Stimulated activated CD4-positive, alpha-beta T cell treated with anti-CD3 and anti-CD28 coated beads, Interleukin-15, amount 100 ng/mL, for 1 hour (primary cell): ENCODE measurements at places on chromosomes 11 and 22.

DNA sequence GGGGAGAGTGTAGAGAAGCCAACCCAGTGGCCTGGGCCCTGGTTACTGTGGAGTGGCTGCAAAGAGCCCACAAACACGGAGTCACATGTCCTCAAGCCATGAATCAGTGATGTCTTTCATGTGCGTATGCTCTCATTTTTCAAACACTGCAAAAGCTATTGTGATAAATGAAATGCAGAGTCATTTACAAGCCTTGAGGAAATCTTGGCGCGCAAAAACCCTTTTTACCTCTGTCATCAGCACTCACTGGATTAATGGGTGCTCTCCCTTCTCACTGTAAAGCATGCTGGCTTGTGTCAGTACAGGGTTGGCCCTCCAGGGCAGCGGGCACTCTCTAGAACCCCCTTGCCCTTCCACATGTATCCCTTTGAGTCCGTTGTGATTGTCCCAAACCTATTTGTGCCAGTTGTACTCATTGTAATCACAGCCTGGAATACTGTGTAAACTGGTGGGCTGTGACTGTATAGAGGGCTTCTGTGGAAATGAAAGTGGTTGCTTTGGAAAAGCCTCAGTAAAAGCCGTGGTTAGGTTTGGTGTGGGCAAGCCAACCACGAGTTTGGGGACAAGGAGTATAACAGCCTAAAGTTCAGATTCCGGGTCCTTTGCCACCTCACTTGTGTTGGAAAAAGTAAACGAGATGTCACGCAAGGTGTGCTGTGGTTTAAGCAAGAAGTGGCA, 10.4 kb downstream of the GNAZ start:
- DNase-seq, result no peak

DNA sequence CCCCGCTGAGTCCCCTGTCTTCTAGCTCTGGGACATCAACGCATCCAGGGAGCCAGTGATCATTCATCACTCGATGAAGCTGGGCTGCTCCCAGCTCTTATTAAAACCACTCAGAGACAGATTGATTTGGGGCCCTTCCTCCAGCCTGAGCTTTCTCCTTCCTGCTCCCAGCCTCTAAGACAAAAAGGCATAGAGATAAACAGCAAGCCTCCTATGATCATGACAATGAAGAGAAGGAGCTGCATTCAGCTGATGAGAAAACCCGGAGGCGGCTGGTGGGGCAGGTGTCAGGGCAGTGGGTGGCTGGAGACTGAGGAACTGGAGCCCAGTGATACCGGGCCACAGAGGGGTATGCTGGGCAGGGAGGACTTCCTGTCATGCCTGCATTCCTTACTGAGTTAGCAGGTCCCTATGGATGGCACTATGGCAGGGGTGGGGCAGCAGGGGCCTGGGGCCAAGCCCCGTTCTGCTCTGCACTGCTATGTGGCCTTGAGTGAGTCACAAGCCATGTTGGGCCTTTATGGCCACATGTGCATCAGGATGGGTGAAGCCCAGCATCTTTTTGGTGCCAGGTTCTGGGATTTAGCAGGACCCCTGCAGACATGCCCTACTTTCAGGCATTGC, 20.2 kb downstream of the PVALB start:
- no peak for DNase-seq

- no peak for DNase-seq
Observed at GRCh38 chr22:42286205-42286604, 15.8 kb upstream of the TCF20 start.

DNA sequence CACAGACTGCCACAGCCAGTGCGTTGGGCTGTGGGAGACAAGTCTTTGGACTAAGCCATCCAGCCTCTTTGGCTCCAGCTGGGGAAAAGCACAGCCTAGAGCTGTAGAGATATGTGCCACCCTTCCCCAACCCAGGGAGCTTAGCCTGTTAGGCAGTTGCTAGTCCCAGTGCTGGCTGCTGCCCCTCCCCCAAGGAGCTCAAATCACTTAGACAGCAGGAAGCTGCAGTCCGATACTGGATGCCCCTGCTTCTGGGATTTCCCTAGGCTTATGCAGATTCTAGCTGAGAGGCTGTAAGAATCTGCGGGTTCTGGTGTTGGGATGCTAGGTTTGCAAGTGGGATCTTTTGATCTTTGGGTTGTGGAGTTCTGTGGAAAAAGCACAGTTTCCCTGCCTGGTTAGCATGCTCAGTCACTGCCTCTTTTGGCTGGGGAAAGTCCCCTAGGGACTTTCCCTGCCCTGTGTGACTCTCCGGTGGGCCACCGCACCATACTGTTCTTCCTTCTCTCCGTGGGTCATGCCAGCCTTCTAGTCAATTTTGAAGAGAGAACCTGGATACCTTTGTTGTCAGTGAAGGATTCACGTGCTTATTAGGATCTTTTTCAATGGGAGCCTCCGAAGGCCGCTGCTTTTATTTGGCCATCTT, 792.0 kb downstream of the KCNA4 start:
- no peak for DNase-seq

GRCh38 chr11:79441461-79441875, 638 bp upstream of the TENM4 start:
- no peak for DNase-seq

GRCh38 chr11:66639066-66639813, 737 bp downstream of the RBM4 start:
- DNase-seq, result no peak

GRCh38 chr11:11973361-11973800, 35.0 kb downstream of the DKK3 start:
- no peak for DNase-seq

DNA sequence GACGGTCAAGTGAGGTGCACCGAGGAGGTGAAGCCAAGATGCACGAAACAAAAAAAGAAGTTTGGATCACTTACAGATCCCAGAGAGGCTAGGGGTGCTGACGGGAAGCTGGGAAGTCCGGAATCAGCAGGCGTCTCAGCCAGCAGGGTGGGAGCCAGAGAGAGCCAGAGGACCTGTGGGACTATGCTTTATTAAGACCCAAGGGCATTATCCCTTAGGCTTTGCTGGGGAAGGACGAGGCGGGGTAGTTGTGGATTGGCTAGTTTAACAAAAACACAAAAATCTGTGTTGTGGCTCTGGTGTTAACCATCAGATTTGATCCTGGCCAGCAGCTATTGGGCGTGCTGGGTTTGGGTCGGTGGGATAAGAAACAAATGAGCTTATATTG, 427.1 kb downstream of the DYNC2H1 start:
- DNase-seq, result no peak

GRCh38 chr11:25068451-25068850, 571.6 kb downstream of the LUZP2 start:
- DNase-seq, result no peak

GRCh38 chr11:25057861-25058260, 561.0 kb downstream of the LUZP2 start:
- DNase-seq, result no peak

DNA sequence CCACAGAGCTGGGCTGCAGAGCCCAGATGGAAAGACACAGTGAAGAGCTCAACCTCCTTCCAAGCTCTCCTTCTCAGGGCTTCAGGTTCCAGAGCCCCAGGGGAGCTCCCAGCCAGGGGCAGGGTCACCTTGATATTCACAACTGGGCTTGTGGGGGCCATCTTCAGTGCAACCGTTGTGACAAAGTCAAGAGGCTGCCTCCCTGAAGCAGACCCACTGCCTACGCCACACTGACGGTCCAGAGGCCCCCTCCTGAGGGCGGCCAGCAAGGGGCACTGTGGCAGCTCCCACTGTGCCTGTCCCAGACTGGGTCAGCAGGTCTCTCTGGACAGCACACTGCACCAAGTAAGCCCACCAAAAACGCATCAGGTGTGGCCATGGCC, 84.1 kb downstream of the DGCR2 start:
- DNase-seq, result no peak

DNA sequence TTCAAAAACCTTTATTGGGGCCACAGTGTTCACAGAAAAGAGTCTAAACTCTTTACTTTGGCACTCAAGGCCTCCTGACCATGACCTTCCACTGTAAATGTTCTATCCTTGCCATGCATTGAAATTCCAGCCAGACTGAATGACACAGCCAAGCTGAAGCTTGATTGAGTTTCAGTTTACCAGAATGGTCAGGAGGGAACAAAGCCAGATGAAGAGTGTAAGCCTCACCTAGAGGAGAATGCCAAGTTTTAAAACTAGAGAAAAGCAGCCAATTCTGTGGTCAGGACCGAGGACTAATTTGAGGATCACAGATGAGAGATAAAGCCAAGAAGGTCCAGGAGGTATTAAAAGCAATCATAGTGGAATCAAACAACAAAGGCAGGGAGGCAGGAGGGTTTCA, 215.3 kb downstream of the KCNA4 start:
- no peak for DNase-seq

DNA sequence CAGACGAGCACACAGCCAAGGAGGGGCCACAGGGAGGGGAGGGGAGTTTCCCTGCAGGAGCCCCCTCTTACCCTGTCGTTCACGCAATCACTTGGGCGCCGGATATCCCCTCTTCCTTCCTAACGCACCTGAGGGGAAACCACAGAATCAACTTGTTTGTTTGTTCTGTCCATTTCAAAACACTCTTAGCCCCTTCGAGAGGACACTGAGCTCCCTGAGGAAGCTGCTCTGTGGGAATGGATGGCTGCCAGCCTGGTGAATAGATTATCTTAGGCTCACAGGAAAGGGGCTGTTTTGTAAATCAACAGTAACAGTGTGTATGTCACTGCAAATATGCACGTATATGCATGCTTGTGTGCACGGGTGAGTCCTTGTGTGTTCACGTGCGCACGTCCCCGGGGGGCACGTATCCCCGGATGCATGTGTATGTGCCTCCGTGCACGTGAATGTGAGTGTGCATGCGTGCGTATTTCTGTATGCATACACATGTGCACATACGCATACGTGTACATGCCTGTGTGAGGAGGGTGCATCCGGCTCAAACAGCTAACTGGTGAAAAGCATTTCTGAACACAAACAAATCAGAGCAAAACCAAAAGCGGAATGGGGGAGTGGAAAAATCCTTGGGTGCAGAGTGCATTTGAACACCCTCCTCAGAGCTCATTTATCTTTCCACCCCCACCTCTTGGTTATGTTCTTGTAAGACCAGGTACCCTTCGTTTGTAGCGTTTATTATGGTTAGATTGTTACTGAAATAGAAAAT, 7.2 kb downstream of the ARSA start:
- DNase-seq, result peak; percentile 26

DNA sequence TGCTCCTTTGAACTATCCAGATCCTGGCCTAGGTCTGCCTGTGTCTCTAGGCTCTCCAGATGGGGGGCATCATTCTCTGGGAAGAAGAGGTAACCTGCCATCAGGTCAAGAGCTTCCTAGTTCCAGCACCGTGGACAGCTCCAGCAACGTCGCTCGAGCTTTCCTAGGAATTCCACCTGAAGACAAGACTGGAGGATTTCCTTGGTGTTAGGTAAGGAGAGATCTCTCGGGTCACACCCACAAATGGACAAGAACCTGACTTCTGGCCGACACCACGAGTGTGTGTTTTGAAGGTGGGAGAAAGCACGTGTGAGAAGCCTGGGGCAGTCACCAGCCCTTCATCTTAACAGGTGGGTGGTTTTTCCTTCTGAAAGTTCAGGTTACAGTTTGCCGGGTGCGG, 1.2 kb downstream of the PRG3 start:
- DNase-seq, result no peak

- DNase-seq, result no peak
Observed at GRCh38 chr11:45677770-45678512, 12.5 kb upstream of the CHST1 start.

GRCh38 chr11:69003866-69004367, 9.1 kb downstream of the MRGPRF start:
- DNase-seq, result no peak

DNA sequence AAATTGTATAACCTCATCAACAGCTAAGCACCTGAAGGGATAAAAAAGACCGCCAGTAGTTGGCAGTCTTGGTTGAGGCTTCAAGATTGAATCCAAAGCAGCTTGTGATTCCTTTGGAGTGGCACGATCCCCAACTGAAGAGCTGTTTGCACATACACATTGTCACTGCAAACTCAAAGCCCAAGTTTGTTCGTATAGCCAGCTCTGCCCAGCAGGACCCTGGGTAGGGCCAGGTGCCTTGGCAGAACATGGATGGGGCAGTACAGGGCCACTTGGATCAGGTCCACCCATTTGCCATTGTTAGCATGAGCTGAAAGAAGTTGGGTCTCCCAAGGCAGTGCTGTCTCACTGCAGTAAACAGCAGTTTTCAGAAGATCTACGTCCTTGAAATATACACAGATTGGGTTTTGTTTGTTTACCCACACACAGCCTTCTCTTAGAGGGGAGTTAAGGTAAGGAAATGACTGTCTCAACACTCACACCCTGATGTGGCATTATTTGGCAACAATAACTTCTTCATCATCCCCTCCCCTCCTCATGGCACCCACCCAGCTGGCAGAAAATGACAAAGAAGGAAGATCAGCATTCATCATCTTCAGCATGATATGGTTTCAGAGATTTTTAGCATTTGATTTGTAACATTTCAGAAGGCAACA, 132.9 kb downstream of the COMMD9 start:
- DNase-seq, result no peak

- no peak for DNase-seq
Observed at GRCh38 chr11:87215236-87215635, 177.5 kb downstream of the TMEM135 start.

DNA sequence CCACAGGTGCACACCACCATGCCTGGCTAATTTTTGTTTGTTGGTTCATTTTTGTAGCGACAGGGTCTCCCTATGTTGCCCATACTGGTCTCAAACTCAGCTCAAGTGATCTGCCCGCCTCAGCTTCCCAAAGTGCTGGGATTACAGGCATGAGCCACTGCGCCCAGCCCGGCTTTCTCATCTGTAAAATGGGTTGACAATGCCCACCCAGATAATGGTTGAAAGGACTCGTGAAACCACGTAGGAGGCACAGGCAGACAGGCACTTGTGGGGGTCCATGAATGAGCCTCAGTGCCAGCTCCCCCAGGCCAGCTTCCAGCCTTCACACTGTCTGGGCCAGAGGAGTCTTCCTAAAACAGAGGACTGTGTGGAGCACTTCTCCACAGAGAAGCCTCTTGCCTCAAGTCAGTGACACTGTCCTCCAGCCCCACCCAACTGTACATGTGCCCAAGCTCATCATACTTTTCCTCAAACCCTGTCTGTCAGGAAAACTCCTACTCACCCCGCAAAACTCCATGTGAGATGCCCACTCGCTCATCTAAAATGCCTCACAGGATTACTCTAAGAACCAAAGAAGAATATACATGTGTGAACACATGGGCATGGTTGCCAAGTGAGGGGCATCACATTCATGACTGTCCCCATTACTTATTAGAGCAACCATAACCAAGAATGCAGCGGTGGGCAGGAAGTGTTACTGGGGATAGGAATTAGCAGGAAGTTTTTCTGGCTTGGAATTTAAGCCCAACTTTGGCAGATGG, 32.1 kb upstream of the WNT7B start:
- no peak for DNase-seq

GRCh38 chr11:122023614-122024250, 92.3 kb downstream of the BLID start:
- no peak for DNase-seq

GRCh38 chr11:112617977-112618826, 343.0 kb upstream of the NCAM1 start:
- DNase-seq, result no peak

- DNase-seq, result peak; percentile 6
Observed at GRCh38 chr11:35617687-35618496, at the start of gene FJX1. Gene FJX1 (plus strand): TSS chr11:35618460. CDS start chr11:35618637, 177 bp downstream.

DNA sequence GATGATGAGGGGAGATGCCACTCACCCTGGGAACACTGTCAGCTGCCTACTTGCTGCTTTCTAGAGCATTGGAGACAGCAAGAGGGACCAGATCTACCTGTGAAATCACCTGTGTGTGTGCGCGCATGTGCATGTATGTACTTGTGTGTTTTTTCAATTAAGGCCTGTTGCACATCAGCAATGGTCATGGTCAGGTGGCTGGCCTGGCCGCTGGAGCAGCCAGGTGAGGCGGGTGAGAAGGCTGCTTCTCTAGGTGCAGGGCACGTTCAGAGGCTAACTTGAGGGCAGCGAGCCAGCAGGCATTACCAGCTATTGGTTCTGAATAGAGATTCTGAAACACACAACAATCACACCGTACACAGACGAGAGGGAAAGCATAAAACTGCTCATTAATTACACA, 65.1 kb downstream of the PARVG start:
- no peak for DNase-seq
